ENCODE measurements at places on chromosomes 16 and 17.
A peak's percentile ranks its signal among the peaks of the same experiment; 100 is the strongest.

DNA sequence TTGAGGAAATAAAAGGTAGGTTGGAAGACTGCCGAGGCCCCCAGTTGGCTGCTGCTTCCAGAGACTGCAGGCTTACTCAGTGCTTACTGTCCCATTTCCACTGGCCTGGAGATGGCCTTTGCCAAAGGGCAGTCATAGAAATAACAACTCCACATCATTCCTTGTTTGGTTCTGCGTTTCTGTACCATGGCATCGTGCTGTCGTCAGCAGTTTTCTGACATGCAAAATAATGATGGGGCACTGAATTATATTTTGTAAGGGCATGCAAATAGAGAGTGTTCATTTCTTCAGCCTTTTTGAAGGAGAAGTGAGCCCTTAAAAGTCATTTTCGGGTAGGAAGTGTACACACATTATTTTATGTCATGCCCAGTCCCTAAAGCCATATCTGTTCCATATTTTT lies 88.9 kb downstream of the RBFOX1 start:
- DNase-seq = no peak

- no peak for DNase-seq
Observed at GRCh38 chr17:5958850-5959249, 111.3 kb upstream of the WSCD1 start.

GRCh38 chr17:46822388-46822921 lies 4.0 kb upstream of the WNT3 start:
- DNase-seq = peak; percentile 63

DNA sequence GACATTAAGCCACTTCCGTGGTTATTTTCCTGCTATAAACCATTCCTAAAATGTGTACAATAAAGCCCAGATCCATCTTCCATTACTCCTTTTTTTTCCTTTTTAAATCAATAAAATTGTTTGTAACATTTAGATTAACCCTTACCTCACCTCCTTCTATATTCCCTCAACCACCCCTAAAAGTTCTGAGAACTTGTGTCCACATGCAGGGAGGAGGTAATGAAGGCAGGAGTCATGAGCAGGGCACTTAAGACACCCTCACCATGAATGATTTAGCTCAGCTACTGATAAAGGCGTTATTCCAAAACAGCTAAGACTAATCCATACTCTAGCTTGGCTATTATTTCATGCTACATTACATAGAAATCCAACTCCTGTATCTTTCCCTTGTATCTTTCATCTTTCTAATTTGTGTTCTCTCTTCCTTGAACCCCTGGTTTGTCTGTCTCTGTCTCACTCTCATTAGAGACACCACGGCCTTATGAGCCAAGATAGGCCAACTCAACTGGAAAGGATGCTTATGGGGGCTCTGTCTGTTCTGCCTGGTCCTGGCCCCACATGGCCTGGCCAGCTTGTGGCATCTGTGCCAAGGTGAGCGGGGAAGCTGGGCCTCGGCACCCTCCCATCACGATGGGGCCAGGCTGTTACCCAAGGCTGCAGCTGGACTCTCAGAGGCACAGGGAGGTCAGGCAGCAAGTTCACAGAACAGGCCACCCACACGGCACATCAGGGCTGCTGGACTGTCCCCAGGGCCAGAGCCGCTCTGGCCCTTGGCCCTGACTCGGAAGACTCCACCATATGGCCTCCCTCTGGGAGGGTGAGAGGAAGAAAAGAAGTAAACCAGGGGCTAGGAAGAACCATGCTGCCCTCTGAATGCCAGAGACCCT lies 294.4 kb downstream of the SOX9 start:
- no peak for DNase-seq

DNA sequence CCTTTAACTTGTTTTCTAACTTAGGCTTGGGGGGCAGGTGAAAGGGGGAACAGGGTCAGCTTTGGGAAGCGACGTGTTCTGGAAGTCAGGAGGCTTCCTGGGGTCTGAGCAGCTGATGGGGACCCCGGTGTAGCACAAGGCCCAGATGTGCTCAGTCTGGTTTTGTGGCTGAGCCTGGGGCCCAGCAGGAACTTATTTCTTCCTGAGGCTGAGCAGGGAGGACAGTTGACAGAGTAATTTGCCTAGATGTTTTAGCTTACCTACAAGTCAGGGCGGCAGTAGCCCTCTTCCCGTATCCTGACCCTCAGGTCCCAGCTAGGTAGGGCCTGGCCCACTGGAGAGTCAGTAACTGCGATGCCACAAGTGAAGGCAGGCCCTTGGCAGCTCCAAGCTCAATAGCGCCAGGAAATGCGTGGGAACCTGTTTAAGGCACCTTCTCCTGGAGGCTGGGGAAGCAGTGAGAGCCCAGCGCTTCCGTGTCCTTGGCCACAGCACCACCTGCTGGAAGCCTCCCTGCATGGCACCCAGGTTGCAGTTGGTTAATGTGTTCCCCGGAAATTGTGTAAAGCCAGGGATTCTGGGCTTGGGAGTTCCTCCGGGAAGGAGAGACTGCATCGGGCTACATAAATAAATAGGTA lies 5.2 kb downstream of the CCR7 start:
- peak; percentile 94 for DNase-seq

GRCh38 chr16:14427371-14427948 lies 202.6 kb downstream of the PARN start:
- DNase-seq = no peak

- DNase-seq = no peak
Observed at GRCh38 chr16:66903544-66904427, 14.9 kb downstream of the CDH16 start.

GRCh38 chr16:11162586-11163268 lies 93.3 kb downstream of the SOCS1 start:
- peak; percentile 39 for DNase-seq

GRCh38 chr16:89902980-89903379 lies 15.7 kb upstream of the MC1R start:
- DNase-seq = no peak

- peak; percentile 72 for DNase-seq
Observed at GRCh38 chr16:49350265-49351095, 23.1 kb upstream of the C16orf78 start.

DNA sequence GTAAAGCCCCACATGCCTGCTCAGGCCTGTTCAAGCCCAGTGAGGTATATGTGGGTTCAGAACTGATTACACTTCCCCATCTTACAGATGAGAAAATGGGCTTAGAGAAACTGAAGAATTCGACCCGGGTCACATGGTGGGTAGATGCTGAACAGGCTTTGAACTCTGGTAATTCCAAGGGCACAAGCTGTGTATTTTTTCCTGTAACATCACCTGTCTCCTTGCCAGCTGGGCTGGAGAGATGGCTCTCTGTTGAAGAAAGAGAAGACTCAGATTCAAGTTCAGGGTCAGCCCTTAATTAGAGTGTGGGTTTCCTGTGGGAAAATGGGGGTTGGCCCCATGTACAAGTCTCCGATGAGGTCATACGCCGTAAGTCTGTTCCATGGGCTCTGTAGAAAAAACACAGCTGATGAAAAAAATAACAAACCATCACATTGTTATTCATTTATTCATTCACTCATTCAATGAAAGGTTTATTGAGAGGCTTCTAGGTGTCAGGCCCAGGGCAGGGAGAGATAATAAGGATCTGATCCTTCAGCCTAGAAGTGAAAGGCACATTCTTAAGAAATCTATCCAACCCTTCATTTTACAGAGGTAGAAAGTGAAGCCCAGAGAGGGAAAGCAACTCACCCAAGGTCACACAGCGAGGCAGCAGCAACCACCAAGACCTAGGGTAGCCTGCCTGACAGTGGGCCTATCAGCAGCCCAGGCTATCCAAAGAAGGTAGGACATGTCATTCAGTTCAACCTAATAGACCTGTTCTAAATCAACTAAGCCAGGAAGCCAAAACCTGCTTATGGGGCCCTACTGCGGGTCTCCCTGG lies 482.8 kb downstream of the SOX9 start:
- DNase-seq = no peak

DNA sequence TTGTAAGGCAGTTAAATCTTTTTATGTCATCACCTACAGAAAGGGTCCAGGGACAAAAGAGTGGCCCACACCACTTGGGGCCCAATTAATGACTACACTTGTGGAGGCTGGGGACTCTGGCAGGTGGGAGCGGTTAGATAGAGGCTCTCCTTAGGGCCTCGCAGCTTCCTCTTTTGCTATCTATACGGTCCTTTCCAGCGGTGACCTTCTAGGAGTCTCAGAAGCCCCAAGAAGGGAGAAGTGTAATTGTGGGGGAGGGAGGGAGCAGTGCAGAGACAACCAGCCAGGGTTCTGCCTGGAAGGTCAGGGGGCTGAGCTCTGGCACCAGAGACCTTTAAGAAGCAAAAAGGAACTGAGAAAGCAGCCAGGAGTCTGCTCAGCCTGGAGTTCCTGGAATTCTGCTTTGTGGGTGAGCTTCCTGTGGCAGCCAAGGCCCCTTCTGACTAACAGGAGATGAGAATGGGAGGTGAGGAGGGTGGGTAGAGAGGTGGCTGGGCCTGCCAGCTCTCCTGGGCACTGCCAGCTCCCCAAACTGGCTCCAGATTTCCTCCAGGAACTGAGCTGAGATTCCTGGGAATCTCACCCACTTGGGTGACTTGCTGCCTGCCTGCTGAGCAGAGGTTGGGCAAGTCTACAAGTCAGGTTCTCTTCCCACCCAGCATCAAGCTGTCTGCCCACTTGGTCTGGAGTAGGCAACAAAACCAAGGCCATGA lies 16.3 kb upstream of the MAP3K14 start:
- no peak for DNase-seq

DNA sequence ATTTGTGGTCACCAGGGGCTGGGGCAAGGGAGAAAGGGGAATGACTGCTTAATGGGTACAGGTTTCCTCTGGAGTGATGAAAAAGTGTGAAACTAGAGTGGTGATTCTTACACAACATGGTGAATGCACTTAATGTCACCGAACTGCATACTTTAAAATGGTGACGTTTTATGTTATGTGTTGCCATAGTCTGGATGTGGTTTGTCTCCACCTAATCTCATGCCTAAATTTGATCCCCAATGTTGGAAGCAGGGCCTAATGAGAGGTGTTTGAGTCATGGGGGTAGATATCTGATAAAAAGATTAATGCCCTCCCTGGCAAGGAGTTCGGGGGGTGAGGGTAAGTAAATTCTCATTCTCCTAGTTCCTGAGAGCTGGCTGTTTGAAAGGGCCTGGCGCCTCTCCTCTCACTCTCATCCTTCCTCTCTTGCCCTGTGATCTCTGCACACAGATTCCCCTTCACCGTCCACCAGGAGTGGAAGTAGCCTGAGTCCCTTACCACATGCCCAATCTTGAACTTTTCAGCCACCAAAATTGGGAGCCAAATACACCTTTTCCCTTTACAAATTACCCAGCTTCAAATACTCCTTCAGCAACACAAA lies 15.3 kb downstream of the XPO6 start:
- no peak for DNase-seq

DNA sequence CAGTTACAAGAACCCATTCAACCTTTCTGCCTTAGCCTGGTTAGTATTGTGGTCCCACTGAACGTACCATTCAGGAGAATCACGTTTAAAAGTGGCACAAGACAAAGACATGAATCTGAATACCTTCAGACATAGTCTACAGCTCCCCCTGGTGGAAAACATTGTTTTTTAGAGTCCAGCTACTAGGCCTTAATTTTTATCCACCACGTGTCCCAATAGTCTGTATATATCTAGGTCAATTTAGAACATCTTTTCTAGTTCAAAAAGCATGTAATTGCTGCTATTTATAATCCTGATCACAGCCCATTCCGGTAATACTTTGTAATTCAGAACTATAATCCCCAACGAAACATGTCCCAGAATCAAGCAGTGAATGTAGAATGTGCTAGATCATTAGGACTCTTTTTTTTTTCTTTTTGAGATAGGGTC lies 13.7 kb upstream of the GUCY2D start:
- DNase-seq = peak; percentile 97

- peak; percentile 42 for DNase-seq
Observed at GRCh38 chr16:62035115-62036092, 834 bp downstream of the CDH8 start.

GRCh38 chr17:29948448-29949215 lies 7.2 kb downstream of the EFCAB5 start:
- no peak for DNase-seq

- no peak for DNase-seq
Observed at GRCh38 chr16:57966204-57966771, 4.6 kb downstream of the CNGB1 start.

DNA sequence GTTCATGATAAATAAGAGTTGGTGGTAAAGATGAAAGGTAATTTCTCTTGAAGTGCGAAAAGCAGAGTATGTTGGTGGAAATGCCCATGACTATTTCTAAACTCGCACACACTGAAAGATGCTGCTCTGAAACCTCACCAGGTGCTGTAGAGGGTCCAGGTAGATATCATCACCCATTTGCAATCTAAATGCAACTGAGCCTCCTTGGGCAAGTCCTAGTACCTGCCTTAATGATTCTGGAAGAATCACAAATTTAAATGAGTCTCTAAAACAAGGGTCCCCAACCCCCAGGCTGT lies 5.9 kb upstream of the MMD start:
- no peak for DNase-seq

DNA sequence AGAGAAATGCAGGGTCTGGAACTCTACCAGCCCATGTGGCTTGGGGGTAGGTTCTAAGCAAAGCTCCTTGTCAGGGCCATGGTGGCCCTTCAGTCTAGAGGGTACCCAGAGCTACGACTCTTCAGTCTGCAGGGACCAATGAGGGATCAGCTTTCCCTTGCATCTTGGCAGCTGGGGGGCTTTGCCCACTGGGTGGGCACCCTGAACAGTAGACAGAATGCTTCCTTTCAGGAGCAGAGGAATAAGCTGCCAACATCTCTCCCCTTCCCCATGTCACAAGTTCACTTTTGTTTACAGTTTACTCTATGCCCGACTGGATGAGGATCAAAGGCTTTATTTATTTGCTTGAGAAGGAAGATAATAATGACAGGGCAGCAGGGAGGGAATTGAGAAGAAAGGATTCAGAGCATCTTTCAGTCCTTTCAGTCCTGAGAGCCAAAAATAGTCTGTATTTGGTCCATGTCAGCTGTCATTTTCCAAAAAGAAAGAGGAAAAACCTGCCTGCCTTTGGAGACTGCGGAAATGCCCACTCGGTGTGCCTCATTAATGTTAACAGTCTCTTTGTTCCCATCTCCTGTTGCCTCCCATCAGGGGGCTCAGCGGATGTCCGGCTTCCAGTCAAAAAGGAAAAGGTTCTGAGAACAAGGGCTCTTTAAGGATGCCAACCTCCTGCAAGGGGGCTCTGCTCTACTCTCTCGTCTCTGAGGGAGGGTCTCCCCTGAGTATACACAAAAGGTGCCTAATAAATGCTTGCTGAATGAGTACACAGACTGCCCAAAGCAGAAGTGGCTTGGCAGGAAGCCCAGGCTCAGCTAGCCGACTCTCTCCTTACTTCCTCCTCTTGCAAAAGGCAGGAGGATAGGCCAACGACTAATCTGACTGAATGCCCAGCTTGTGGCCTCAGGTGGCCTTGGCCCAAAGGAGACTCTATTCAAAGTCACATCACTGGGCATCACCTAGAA lies 17.1 kb downstream of the TRAF4 start:
- no peak for DNase-seq

GRCh38 chr17:51951741-51952140 lies 206.8 kb downstream of the CA10 start:
- DNase-seq = no peak

GRCh38 chr17:76379275-76379641 lies 5.2 kb upstream of the SPHK1 start:
- no peak for DNase-seq

- no peak for DNase-seq
Observed at GRCh38 chr17:31604936-31605335, 213.5 kb downstream of the RAB11FIP4 start.
